ENCODE measurements at places on chromosomes 6 and 20. TPM values are rescaled to one million over a fixed set of nuclear protein-coding genes. Genes with fewer than 3 reads are reported as not detected.
A peak's percentile ranks its signal among the peaks of the same experiment; 100 is the strongest.

GRCh38 chr6:44275271-44275748 lies 5.1 kb downstream of the TMEM151B start:
- DNase-seq, result no peak

TEAD3 gene
- 51.8 TPM for total RNA-seq

DNA sequence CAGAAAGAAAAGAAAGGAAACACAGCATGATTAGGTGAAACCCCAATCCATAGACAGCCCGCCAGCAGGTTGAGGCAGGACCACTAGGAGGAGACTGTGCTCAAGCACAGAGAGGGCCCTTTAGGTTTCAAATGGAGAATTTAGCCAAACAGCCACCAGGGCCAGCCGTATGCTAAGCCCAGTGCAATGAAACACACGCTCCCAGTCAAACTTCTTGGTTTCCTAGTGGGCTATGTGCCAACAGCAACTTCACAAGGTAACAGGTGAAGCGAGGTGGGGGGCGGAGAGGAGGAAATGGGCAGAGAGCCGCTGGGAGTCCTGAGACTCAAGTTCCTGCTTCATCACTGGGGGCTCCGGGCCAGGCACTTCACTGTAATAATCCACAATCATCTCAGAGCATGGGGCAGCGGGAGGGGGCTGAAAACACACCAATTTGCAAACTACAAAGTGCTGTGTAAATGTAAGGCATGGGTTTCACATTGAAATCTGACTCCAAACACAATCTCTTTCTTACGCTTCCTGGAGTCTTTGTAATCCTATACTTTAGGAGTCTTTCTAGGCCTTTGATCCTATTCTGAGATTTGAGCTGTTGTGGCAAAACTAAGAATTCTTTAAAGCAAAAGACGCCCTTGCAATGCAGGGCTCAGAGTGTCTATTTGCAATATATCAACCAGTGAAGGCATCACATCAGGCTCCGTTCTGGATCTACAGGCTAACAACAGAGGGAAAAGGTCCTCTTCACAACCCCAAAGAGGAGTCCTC lies 117.3 kb downstream of the OPRM1 start:
- peak; percentile 36 for DNase-seq

DNA sequence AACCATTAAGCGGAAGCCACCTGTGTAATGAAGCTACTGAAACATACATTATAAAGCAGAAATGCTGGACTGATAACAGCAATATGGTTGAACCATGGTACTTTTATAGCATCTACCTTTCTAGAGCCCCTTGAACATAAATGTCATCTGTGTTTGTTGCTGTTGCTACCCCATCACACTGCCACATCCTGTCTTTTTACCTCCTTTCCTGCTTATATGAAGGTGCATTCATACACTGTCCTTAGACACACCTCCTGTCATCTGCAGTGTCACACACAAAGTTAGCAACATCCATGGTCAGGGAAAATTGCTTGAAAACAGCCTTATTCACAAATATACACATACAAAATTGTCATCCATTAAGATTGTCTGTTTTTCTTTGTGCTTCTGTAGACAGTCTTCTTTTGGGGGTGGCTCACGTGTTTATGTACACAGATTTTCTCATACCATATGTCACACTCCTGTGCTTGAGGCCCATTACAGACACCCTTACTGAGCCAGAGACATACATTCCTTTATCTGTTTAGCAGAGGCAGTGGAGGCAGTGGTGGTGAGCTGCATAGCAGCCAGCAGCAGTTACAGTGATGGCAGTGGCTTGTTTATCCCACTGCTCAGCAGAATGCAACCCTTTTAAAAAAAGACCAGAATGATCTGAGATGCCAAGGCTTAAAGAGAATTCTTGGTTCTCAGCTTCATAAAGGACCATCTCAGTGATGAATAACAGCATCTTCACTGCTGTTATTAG lies 25.9 kb downstream of the C6orf62 start:
- DNase-seq, result no peak

SIRPA gene
- 31.6 TPM for total RNA-seq

SRSF6 gene
- 312 TPM for total RNA-seq

GRCh38 chr20:45358282-45359068 lies 4.5 kb upstream of the SYS1 start:
- DNase-seq, result no peak

DNA sequence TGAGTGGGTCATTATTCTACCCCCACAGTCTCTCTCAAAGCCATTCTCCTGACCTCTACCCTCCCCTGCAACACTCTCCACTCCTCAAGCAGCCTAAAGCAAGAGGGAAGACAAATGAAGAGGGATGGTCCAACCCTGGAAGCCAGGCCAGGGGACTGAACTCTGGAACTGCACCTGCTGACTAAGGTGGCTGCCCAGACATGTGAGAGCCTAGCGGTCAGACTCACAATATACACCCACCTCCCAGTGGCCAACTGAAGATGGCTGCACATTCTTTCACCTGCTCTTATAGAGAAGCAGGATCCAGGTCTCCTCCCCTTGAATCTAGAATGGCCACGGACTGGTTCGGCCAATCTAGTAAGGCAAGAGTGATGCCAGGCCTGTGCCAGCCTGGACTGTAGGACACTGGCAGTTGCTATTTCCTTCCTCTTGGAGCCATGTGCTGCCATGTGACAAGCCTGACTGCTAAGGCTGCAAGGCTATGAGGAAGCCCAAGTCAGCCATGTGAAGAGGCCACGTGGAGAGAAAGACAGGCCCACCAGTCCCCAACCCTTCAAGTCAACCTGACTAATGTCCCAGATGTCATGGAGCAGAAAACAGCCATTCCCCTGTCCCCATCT lies 31.8 kb downstream of the ACSS1 start:
- DNase-seq, result no peak

MCCD1 gene
- total RNA-seq, result not detected

GRCh38 chr6:87182321-87182720 lies 27.0 kb downstream of the ZNF292 start:
- no peak for DNase-seq

SIRPD gene
- not detected for total RNA-seq

GRCh38 chr6:5507131-5507681 lies 245.9 kb downstream of the FARS2 start:
- no peak for DNase-seq

DNA sequence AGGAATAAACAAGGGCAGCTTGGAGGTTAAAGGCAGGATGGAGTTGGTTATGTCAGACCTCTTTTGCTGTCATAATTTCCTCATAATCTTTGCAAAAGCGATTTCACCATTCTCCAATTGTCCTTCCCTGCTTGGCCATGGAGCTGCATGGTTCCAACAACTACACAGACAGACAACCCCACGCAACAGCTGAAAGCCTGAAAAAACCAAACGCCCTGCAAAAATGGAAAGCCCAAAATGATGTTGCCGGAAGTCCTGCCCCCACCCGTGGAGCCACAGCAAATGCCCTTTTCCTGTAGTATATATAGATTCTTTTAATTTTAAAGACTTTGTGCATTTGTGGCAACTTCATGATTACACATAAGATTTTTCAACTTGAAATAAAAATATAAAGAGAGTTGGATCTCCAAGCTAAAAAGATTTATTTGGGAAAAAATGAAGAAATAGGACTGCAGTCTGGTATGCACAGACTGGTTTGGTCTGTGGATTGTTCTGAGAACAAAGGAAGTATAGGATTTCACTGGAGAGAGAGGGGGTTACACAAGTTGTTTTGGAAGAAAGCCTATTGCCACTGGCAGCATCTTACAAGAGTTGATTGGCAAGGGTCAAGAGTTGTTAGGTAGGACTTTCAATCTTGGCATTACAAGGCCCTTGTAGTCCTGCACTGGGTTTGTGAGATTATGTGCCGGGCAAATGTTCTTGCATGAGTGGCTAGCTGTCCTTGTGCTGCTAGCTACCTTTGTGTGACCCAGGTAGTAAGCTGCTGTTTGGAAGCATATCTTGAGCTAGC lies 190.0 kb downstream of the C6orf118 start:
- DNase-seq, result no peak

GRCh38 chr20:56833427-56833826 lies 204.3 kb downstream of the TFAP2C start:
- DNase-seq, result no peak

GRCh38 chr6:26159357-26160273 lies 72.4 kb downstream of the HFE start:
- no peak for DNase-seq

GRCh38 chr6:7445101-7445500 lies 55.5 kb downstream of the RIOK1 start:
- DNase-seq, result no peak

OR2J3 gene
- not detected for total RNA-seq

- DNase-seq, result no peak
Measured at GRCh38 chr20:8518878-8519277, 386.8 kb downstream of the PLCB1 start.

DNA sequence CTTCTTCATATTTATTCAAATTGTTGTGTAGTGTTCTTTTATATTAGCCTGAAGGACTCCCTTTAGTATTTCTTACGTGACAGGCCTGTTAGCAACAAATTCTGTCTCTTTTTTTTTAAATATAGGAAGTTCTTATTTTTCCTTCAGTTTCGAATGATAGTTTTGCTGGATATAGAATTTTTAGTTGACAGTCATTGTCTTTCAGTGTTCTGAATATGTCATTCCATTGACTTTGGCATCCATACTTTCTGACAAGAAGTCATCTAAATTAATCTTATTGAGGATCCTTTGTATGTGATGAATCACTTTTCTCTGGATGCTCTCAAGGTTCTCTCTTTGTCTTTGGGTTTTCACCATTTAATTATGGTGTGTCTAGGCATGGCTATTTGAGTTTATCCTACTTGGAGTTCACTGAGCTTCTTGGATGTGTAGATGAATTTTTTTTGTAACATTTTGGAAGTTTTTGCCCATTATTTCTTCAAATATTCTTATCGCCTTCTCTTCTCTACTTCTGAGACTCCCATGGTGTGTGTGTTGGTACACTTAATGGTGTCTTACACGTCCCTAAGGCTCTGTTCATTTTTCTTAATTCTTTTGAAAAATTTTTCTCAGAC lies 82.5 kb upstream of the GTSF1L start:
- no peak for DNase-seq

DNA sequence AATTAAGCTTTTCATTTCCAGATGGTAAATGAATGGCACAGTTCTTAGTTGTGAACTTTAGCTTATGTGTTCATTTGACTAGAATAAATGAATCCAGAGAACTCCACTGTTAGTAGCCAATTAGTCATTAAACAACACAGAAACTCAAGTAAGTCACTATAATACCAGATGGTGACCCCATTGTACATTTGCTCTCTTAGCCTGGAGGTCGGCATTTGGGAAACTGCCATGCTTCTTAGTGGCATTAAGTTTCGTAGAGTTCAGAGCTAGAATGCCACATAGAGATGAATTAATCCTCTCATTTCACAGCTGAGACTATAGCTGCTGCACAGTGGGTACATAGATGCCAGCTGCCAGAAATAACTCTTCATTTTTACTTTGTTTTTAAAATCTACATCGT lies 10.8 kb upstream of the DTNBP1 start:
- no peak for DNase-seq

- DNase-seq, result no peak
Measured at GRCh38 chr20:51636123-51636522, 93.6 kb upstream of the NFATC2 start.

- DNase-seq, result no peak
Measured at GRCh38 chr6:151021896-151022295, 156.4 kb downstream of the MTHFD1L start.

- DNase-seq, result no peak
Measured at GRCh38 chr6:160513836-160514235, 150.2 kb downstream of the LPA start.

ABHD16B gene
- 0.27 TPM for total RNA-seq

GRCh38 chr6:51090343-51090742 lies 271.7 kb downstream of the TFAP2B start:
- DNase-seq, result no peak

XKR7 gene
- not detected for total RNA-seq

GRCh38 chr6:9272671-9273070 lies 837.3 kb upstream of the SLC35B3 start:
- DNase-seq, result no peak

GABRR2 gene
- total RNA-seq, result 0.29 TPM

GRCh38 chr20:63895952-63896263 lies 982 bp downstream of the DNAJC5 start:
- DNase-seq, result no peak

GRCh38 chr6:29236060-29236459 lies 65.4 kb downstream of the OR2J2 start:
- no peak for DNase-seq

KCNB1 gene
- not detected for total RNA-seq

GRCh38 chr6:163159110-163159509 lies 255.4 kb upstream of the QKI start:
- no peak for DNase-seq

C6orf163 gene
- total RNA-seq, result 3.3 TPM

ACSS1 gene
- 113 TPM for total RNA-seq

DNA sequence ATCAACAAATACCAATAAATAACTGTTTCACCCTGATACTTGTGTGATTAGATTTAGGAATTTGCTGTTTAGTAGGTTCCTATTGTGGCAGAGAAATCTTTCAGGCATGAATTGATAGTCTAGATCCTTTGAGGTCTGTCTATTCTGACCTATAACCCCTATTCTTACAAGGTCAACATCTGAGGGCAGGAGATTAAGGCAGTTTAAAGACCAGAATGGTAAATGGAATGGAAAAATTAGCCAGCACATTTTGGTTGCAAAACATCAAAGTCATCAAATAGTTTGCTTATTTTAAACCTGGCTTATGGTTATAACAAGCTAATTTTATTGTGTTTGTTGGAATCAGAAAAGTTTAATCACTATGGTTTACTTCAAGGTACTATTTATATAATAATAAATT lies 78.4 kb downstream of the LIN28B start:
- DNase-seq, result no peak

DNA sequence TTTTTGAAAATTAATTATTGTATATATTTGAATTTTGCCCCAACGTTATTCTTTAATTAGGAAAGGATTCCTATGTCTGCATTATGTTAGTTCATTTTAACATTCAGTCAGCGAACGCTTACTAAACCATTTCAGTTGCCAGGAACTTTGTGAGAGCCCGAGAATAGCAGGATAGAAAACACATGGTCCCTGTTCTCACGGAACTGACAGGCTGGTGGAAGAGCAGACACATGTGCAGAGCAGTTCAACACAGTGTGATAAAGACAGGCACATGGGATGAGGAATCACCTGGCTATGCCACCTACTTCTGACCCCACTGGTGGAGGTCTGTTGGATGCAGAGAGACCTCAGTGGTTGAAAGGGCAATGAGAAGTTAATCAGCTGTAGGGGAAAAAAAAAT lies 367.2 kb downstream of the EPM2A start:
- no peak for DNase-seq

SNX5 gene
- total RNA-seq, result 299 TPM

- DNase-seq, result no peak
Measured at GRCh38 chr6:44152533-44152932, 6.1 kb upstream of the CAPN11 start.

DNA sequence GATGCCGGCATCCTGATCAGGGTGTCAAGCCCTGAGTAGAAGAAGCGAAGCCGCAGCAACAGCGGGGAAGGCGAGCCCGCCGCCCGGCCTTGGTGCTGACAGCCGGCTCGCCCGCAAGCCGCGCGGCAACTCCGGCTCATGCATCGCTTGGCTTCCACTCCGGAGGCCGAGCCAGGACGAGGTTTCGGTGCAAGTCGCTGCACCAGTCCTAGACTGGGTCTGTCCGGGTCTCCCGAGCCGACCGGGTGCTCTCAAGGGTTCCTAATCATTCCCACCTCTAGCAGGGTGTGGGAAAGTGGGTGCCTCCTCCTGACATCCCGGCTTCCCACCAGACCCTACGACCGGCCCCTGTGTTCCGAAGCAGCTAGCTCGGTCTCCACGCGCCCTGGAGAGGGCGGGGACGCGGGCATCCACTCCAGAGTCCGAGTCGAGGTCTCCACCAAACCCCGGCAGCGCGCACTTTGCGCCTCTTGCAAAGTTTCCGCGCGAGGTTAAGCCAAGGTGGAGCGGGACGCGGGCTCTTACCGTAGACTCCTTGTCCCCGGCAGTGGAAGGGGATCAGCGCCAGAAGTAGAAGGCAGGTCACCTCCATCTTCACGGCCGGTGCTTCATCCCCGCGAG lies 1.4 kb downstream of the MDGA1 start:
- DNase-seq, result no peak

Data from Caco-2 (cell line).